ENCODE measurements at places on chromosomes 1 and 21.

DNA sequence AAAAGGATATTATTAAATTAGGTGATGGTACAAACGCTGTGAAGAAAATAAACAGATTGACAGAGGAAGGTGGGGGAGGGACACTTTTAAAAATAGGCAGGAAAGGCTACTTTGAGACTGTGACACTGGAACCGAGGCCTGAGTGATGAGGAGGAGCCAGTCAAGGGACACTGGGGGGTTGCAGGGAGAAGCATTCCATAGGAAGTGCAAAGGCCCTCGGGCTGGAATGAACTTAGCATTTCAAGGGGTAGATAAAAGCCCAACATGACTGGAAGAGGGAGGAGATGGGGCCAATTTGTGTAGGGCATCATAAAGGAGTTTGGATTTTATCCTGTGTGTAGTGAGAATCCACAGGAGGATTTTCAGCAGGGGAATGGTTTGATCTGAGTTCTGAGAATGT, 15.9 kb downstream of the C1orf94 start:
- no peak for DNase-seq

DNA sequence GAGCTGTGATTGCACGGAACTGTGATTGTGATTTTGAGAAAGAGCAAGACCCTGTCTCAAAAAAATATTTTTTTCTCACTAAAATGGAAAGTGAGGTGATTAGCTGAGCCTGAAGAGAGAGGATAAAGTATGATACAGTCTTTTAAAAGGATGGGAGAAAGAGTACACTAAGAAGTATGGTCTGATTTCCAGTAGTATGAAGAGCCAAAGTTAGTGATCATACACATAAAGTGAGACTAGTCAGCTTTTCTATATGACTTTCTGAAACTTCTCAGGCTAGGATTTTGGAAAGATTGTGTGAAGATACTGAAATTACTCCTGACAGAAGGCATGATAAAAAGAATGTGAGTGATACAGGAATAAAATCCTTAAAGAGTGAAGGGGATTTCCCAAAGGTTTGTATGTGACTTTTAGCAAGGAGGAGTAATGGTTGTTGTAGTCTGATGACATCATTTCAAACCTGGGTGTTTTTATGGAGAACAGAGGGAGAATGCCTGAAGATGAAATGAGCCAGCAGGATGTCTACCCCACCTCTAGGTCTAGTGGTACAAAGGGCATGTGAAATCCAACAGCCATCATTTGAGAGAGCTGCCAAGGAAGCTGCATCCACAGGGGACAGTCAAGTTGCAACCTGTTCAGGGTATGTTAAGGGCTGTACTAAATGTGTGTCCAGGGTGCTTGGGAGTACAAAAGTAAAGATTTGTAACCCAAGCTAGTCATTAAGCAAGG, 157.7 kb downstream of the PIK3R3 start:
- DNase-seq, result no peak

DNA sequence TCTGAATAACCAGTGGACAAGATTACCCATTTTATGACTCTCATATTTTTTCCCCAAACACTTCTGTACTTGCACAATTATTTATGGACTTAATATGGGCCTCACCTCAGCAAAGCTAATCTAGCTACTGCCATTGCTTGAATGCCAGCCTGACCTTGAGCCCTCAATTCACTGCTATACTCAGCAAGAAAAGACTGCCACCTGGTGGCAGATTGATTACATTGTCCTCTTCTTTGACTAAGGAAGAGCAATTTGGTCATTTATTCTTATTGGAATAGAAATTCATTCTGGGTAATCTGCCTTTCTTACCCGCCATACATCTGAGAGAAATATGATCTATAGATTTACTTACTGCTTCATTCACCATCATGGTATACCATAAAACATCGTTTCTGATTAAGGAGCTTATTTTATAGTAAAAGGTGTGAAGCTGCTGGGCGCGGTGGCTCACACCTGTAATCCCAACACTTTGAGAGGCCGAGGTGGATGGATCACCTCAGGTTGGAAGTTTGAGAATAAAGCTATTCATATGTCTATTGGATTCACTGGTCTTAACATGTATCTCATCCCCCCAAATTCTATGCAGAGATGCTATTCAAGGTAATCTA, 32.9 kb upstream of the DIPK1A start:
- peak; percentile 69 for DNase-seq

DNA sequence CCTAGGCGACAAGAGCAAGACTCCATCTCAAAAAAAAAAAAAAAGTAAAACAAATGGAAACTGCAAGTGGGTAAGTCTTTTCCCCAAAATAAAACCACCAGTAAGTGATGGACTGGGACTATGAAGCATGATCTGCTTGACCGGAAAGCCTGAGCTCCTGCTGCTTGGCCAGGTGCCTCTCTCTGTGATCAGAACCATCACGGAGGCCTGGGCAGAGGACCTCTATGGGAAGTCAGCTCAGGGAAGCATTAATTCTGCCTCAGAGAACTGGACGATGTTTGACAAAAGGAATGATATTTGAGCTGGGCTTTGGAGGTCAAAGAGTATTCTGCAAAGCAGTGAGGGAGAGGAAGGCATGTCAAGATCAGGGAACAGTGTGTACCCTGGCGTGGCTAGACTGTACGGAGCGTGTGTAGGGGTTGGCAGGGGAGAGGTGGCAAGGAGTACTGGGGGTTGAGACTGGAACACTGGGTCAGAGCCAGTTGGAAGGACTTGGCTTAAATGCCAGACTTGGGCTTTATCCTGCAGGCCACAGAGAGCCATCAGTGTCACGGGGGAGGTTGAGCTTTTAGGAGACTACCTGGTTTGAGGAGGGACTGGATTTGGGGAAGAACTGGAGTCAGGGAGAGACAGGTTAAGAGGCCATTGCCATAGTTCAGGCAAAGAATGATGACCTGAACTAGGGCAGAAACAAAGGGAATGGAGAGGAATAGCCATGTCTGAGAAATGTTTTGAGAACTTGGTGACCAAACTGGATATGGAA, 16.4 kb downstream of the ATP1A2 start:
- no peak for DNase-seq

DNA sequence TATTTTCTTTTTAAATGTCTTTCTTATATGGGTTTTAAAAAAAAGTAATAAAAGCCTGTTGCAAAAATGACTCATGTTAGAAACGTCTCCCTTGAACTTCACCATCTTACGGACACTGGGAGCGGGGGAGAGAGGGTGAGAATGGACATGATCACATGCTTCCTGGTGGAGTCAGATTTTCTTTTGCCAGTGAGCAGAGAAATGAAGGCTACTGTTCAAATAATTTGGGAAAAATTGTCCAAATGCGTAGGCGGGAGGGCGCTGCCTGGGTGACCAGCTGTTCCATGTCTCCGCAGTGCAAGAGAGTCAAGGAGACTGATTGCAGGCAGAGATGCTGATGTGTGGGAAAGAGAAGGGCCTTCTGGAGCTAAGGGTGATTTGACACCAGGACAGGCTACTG, 23.1 kb downstream of the EIF2D start:
- no peak for DNase-seq

DNA sequence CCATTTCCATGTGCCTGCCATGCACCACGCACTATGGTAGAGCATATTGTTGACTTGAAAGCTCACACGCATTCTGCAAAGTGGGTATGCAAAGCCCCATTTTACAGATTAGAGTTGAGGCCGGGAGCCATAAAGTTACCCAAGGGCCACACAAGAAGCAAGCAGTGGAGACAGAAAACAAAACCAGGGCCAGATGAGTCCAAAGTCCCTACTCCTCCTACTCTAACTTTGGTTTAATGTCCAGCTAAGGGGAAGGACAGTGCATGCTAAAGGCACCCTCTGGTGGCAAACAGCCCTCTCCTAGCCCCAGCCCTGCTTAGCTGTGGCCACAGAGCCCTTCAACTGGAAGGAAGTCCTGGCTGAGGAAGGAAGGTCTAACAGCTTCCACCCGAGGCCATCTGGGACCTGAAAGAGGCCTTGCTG, 74.9 kb downstream of the SLC66A1 start:
- DNase-seq, result no peak

- no peak for DNase-seq
Observed at GRCh38 chr1:246152986-246153431, 354.1 kb downstream of the SMYD3 start.

DNA sequence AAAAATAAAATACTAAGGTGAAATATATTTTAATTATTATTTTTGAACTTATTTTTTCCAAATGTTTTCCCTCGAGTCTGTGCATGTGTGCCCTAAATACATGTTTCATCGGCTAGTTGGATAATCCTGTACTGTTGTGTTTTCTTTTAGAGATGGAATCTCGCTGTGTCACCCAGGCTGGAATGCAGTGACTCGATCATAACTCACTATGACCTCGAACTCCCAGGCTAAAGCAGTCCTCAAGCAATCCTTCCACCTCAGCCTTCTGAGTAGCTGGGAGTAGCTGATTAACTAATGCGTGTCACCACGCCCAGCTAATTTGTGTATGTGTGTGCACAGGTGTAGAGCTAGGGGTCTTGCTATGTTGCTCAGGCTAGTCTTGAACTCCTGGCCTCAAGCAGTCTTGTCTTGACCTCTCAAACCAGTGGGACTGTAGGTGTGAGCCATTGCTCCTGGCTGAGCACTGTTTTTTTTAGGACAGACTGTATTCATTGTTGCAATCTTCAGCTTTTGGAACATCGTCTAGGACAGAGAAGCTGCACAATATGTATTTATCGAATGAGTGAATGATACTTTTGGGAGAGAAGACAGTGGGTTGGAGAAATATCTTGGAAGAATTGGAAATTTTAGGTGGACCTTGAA, 4.8 kb upstream of the TMCO1 start:
- no peak for DNase-seq

Data from stimulated activated CD8-positive, alpha-beta memory T cell treated with anti-CD3 and anti-CD28 coated beads, Interleukin-12 subunit alpha, Interleukin-12 subunit beta, amount 100 ng/mL, for 1 hour (primary cell).